ENCODE measurements at places on chromosomes 6 and 20. TPM values are rescaled to one million over a fixed set of nuclear protein-coding genes. Genes with fewer than 3 reads are reported as not detected.

Gene LKAAEAR1
- total RNA-seq, result not detected

Gene THBS2
- total RNA-seq, result 34.7 TPM

Gene PRR3
- total RNA-seq, result 10.1 TPM

Gene EHMT2
- total RNA-seq, result 42.3 TPM

Gene YIPF3
- total RNA-seq, result 128 TPM

Gene GPX5
- not detected for total RNA-seq

Gene TRIM15
- total RNA-seq, result not detected

Gene MUCL3
- 2.5 TPM for total RNA-seq

Gene FABP7
- not detected for total RNA-seq

Gene CDSN
- total RNA-seq, result 0.13 TPM

Gene TNF
- total RNA-seq, result 0.29 TPM

Gene OXT
- not detected for total RNA-seq

Gene PRR18
- 0.09 TPM for total RNA-seq

Gene ANKEF1
- total RNA-seq, result 7.4 TPM

Gene GDAP1L1
- total RNA-seq, result not detected

Gene SYNE1
- 201 TPM for total RNA-seq

Gene TBX18
- 0.60 TPM for total RNA-seq

Gene CEP85L
- total RNA-seq, result 9.2 TPM

Gene CD93
- total RNA-seq, result 108 TPM

Gene HLA-DQA2
- 7.0 TPM for total RNA-seq

Gene CST2
- total RNA-seq, result 0.39 TPM

Gene ZNF292
- total RNA-seq, result 25.2 TPM

Gene CCDC170
- 4.6 TPM for total RNA-seq

Gene CCN6
- not detected for total RNA-seq

Gene RARS2
- total RNA-seq, result 33.3 TPM

Gene EYA4
- 1.0 TPM for total RNA-seq

Gene CENPB
- 78.5 TPM for total RNA-seq

Gene PNLDC1
- total RNA-seq, result 0.18 TPM

Gene CDH4
- 0.24 TPM for total RNA-seq

Gene PGC
- 175 TPM for total RNA-seq

Gene GPANK1
- total RNA-seq, result 10.3 TPM

All from left lung (tissue), 14 donors.